Inflammatory macrophage treated with lipopolysaccharide for 1 hour (primary cell): ENCODE measurements at places on chromosomes 12 and 14.
A peak's percentile ranks its signal among the peaks of the same experiment; 100 is the strongest.

DNA sequence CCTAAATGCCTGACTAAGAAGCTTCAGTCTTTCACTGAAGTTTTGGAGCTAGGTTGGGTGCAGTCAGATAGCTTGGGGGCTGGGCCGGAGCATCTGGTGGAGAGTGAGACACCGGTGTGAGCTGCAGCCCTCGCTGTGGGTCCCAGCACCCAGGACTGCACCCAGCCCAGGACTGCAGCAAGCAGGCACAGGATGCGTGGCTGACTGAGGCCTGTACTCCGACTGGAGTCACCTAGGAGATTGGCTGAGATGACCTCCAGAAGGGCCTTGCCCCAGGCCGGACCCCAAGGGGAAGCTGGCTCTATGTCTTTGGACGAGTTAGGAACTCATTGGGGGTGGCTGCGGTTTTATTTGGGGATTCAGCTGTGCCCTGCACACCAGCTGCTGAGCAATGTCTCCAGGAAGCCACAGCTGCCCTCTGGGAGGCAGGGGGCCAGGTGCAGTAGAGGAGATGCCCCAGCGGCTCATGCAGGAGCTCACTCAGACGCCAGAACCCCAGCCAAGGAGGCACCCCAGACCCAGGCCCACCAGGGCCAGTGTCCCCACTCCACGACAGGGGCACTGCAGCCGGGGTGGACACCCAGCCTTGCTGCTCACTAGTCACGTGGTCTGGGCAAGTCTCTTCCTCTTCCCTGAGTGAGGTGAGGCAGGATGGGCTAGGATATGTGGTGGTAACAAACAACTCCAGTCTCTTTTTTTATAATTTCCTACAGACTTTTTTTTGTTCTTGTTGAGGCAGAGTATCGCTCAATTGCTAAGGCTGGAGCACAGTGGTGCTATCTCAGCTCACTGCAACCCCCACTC lies 31.8 kb upstream of the RCOR1 start:
- no peak for DNase-seq

DNA sequence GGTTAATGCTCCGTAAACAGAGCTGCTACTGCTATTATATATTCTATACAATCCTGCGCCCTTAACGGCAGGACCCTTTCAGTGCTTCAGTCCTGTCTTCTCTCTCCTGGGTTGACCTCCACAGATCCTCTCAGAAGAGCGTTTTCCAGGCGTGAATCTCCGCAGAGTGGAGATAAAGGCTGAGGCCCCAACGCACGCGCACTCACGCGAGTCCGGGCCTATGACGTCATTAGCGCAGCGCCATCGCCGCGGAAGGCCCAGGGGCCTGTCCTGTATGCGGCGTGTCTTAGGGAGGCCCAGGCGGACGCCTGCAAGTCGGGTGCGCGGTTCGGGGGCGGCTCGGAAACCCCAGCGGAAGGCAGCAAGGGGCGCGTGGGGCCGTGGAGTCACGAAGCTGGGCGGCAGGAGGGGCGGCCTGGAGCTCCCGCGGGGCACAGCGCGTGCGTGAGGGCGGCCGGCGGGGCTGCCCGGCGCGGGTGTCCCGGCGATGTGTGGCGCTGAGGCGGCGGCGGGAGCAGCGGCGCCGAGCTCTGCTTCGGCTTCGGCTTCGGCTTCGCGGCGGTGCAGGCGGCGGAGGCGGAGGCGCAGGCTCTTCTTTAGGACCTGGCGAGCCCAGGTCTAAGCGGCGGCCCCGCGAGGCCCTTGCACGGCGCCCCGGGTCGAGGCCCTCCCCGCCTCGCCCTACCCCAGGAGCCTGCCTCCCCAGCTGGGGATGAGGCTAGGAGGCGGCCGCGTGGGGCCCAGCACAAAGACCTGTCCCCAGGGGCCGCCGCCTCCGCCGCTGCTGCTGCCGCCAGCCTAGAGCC lies at the start of gene MAPKAPK5:
TSS of gene MAPKAPK5 (plus strand) at position 479 of the 806 bp plus-strand sequence. CDS start 506 bp downstream, outside the sequence.
- DNase-seq: peak; percentile 96

DNA sequence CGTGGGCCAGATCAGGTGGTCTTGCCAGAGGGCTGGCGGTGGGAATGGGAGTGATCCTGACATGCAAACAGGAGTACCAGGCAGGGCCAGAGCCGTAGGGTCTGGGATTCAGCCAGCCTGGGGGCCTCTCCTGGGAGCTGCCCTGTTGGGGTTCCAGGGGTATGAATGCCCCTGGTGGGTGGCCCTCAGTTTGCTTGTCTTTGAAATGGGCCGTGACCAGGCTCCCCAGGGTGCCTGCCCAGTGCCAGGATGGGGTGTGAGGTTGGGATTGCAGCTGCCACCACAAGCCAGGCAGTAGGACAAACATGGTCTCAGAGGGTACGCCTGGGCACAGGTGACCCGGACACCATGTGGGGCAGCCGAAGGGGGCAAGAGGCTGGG lies 168.8 kb downstream of the KIF26A start:
- DNase-seq: no peak

DNA sequence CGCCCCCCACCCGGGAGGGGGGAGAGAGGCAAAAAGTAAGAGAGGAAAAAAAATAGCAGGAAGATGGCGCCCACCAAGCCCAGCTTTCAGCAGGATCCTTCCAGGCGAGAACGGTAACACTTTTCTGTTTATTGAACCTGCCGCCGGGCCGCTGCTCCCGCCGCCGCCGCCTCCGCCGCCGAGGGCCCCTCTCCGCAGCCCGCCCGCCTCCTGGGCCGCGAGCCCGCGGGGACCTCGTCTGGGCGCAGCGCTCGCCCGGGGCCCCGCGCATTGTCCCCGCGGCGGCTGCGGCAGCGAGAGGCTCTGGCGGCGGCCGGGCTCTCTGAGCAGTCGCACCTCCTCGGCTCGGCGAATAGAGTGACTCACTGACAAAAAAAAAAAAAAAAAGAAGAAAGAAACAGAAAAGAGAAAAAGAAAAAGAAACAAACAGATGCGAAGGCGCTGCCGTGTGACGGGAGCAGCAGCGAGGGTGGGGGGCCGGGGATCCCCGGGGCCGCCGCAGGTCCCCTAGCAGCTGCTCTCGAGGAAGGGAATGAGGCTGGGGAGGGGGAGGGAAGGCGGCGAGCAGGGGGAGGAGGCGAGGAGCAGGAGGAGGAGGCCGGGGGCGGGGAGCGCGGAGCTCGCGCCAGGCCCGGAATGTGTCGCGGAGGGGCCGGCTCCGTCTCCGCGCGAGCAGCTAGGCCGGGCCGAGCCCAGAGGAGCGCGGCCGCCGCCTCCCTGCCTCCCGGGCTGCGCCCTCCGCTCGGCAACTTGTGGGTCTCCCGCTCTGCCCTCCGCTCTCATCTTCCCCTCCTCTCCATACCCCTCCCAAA lies 781 bp downstream of the NPAS3 start:
- DNase-seq: no peak

DNA sequence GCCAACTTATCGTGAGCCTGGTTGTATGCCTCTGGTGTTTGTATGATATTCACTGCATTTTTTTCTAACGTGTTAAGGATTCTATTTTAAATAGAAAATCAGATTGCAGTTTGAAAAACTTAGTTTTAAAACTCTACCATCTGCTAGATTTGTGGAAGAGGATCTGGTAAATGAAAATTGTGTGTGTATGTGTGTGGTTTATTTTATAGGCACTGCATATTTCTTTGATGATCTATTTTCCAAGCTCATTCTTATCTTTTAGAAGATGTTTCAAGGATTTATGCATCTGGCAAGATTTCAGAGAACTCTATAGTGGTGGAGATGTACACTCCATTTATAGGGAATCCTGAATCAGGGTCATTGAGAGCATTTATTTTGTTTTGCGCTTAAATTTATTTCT lies 69.8 kb downstream of the HMGA2 start:
- DNase-seq: no peak

GRCh38 chr12:64392221-64392620 lies 1.7 kb upstream of the C12orf56 start:
- DNase-seq: no peak

DNA sequence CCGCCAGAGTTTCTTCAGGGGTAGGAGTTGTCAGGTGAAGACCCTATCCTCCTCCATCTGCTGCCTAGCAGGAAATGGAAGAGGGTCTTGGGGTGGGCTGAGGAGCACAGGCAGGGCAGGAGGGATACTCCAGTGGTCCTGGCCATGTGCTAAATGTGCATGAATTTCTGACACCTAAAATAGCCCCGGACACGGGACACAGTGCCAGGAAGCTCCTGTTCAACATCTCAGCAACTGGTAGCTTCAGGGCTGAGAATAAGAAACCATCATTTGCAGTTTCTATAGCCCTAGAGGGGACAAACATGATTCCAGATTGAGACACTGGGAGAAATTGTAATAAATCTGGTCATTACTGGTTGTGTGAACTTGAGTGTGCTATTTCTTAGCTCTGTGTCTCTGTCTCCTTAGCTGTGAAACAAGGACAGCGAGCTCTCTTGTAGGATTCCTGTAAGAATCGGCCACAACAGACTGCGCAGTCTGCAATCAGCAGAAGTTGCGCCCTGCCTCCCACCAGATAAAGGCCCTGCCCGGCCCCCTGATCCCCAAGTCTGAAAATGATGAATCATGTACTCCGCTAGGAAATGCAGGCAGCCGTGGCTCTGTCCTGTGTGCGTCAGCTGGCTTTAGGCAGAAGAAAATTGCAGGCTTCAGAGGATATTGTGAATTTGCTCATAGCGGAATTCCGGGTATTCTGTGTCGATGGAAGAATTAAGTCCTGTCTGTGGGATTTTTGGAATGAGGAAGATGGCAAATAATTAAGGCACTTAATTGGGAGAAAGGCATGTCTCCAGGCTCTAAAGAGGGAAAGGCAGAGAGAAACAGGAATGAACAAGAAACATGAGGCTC lies 35.2 kb upstream of the MEG3 start:
- no peak for DNase-seq

GRCh38 chr12:105469701-105470100 lies 139.2 kb downstream of the C12orf75 start:
- no peak for DNase-seq

GRCh38 chr14:93546642-93547041 lies 115.9 kb downstream of the UNC79 start:
- no peak for DNase-seq

DNA sequence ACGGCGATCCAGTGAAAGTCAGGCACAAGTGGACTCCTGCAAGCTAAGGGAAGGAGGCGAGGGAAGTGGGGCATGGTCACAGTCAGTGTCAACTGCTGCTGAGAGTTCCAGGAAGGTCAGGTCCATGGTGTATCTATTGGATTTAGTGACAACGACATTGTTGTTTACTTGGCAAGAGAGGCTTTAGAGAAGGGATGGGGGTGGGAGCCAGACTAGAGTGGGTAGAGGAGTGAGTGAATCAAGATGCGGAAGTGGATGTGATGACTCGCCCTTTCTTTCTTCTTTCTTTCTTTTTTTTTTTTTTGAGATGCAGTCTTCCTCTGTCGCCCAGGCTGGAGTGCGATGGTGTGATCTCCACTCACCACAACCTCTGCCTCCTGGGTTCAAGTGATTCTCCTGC lies 12.5 kb downstream of the P2RX7 start:
- peak; percentile 75 for DNase-seq

GRCh38 chr14:59507752-59508103 lies 23.4 kb downstream of the JKAMP start:
- no peak for DNase-seq
